ENCODE measurements at places on chromosomes 11 and 22. TPM values are rescaled to one million over a fixed set of nuclear protein-coding genes. Genes with fewer than 3 reads are reported as not detected.

DNA sequence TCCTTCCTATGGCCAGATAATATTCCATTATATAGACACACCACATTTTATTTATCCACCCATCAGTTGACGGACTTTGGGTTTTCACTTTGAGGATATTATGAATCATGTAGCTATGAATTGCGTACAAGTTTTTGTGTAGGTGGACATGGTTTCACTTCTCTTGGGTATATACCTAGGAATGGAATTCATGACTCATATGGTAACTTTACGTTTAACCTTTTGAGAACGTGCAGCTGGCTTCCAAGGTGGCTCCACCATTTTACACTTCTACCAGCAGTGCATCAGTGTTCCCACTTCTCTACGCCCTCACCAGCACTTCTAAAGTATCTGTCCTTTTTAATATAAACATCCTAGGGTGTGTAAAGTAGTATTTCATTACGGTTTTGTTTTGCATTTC, 112.0 kb downstream of the PLEKHA7 start:
- no peak for DNase-seq

GRCh38 chr11:62892077-62892922, 11.6 kb downstream of the SLC3A2 start:
- no peak for DNase-seq

The TIRAP gene
- 7.8 TPM for total RNA-seq

GRCh38 chr11:126700768-126701519, 299.6 kb downstream of the KIRREL3 start:
- DNase-seq = no peak

GRCh38 chr22:24170188-24170587, 11.1 kb upstream of the SUSD2 start:
- no peak for DNase-seq

DNA sequence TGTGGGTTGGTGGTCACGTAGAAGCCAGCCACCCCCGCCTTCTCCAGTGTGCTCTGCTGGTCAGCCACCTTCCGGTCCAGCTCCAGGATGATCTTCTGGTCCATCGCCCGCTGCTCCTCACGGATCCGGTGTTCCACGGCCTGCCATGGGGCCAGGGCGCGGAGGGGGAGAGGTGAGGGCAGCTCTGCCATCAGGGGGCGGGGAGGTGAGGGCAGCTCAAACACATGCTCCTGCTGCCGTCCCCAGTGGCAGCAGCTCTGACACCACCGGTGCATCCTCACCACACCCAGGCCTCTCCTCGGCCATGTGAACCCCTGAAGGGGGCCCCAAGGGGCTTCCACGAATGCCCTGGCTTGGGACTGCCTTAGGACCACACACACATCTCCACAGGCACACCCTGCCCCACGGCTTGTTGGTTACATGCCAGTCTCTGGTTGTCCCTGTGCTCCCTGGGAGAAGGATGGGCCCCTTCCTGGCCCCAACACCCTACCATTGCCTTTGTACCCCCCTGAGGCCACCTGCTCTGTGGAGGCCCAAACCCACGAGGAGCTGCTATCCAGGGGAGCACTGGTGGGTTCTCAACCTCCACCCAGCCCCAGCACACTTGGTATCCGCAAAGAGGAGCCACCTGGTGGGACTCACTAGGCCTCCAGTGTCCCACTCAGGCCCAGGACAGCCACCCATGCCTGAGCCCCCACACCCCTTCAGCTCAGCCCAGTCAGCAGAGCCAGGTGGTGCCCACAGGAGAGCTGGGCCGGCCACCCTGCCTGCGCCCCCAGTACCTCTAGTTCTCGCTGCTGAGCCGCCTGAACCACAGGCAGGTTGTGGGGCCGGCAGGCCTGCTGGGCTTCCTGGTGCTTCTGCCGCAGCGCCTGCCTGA, 4.3 kb downstream of the DGCR6L start:
- DNase-seq = no peak

The CNIH2 gene
- not detected for total RNA-seq

DNA sequence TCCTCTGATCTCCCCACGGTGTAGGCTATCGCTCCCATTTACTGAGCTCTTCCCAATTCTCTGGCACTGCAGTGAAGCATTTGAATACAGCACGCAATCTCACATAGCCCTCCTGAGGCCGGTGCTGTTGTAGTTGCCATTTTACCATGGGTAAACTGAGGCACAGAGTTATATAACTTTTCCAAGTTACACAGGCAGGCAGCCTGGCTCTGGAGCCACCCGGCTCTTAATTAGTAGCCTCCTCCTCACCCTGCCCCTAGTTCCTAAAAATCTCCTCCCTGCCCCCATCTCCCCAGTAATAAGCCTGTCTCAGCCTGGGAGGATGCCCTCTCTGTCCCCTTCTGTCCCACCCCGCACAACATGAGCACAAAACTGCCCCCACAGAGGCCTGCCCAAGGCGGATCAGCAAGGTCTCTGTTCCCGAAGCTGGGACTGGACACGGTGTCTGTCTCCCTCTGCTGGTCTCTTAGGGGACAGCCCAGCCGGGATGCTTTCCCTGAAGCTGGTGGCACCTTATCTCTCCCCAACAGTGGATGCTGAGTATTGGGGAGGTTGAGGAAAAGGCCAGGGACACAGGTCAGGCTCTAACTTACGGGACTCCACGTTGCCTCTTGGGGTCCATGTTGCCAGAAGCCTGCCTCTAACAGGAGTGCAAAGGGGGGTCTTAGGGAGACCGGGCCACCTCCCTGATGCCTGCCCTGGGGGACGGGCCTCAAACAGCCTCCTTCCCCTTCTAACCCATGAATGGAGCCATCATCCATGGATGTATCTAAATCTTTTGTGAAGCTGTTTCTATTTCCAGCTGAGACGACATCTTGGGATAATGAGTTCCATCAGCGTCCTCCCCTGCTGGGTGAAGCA, 9.1 kb upstream of the CLCF1 start:
- peak; percentile 84 for DNase-seq

DNA sequence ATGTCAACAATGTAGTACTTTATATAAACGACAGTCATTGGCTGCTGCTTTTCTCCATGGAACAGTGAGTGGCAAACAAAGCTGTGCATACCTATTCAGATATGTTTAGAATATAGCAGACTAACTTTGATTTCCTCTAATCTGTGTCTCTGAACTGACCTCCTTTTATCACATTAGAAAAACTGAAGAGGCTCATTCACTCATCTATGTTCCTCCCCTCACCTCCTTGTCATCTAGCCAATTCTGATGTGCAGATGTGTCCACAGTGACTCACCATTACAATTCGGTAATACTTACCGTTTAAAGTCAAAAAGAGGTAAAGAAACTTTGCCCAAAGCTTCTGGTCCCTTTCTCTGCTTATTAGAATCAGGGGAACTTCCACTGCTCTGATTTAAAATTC, 51.5 kb upstream of the RPS13 start:
- no peak for DNase-seq

The OPCML gene
- total RNA-seq = 0.37 TPM

- DNase-seq = peak; percentile 25
These were observed 3.2 kb upstream of the MRPL23 start for GRCh38 chr11:1943977-1944376.

All from left ventricle myocardium superior (tissue), 1 donor.